ENCODE measurements at places on chromosomes 2 and 18.

DNA sequence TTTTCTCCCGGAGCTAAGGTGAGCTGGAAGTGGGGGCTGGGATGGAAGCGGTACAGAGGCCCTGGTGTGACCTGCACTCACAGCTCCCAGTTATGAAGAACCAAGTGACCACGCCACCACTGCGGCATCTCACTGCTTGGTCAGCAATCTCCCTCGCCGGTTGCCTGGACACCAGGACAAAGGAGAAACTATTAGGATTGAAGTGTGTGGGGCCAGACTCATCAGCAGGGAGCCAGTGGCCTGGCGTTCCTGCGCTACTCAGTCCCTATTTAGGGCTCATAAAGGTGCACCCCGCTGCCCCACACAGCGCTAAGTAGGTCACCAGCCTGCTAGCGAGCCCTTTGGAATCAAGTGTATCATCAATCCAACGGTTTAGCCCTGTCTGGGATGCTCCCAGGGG is 82.9 kb downstream of the ZCCHC2 start:
- no peak for DNase-seq

DNA sequence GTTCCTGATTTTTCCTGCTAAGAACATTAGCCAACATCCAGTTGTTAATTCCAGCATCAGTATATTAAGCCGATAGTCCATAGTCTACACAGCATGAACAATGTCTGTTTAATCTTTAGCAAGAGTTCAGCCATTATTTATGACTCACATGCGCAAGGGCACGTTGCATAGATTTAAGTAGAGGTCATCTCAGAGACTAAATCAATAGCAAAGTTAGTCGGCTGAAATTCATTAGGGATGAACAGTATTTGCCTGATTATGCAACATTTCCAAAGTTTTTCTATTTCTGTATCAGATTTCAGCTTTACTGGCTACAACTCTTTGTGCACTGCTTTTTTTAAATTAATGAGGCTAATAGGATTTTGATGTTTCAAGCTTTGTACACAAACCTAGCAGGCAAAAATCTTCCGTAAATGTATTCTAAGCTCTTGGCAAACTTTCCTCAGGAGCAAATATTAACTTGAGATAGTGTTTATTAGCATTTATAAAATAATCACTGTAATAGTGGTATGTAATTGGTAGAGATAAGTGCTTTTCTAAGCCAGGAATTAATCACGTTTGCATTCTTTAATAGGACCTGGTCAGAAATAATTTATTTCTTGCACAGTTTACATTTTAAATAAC is 578.7 kb upstream of the ID2 start:
- DNase-seq, result no peak

DNA sequence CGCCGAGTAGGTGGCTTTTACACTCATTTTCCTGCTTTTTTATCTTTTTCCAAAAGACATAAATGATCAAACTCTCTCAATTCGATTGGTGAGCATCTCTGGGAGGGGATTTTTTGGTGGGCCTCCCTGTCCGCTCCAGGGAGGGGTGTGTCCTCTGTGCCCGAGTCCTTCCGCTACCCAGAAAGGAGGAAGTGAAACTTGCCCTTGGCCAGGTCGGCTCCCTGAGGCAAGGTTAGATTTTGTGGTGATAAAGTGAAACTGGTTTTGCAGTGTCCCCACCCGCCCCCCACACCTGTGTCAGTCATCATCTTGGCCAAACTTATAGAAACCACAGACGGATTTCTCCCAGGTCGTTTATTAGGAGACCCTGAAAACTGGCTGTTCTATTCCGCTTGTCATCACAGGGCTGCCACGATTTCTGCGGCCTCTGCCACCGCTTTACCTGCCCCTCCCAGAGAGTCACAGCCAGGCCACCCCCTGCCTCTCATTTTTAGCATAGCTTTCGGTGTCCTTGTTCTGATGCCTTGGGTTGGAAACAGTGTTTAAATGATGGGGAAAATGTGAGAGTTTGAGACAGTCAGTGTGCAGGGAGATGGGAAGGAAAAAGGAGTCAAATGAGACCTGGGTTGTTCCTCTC is 93.6 kb downstream of the SH3BP4 start:
- no peak for DNase-seq

DNA sequence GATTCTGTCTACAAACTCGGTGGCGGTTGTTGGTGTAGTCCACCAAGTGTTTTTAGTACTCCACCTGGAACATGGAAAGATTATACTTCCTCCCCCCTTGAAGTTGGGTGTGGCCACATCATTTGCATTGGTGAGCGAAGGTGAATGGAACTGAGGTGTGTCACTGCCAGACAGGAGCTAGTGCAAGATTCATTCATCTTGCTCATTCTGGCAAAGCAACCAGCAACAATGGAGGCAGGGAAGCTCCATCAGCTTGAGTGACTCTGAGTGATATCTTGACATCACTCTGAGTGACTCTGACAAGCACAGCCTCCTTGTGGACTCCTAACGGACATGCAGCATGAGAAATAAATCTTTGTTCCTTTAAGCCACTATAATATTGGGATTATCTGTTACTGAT is 54.7 kb upstream of the SLC1A4 start:
- DNase-seq, result no peak

DNA sequence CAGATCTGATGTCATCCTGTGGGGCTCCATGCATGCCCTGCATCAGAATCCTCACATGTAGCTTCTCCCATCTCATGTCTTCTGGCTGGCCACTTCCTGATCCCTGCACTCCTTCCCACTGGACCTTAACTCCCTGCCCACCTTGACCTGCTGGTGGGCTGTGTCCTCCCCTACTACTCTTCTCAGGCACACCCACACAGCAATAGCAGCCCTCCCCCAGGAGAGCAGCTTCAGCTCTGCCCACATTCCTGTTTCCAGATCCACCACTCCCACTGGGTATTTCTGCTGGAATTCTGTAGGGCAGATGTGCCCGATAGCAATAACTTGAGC is 137.0 kb upstream of the HS6ST1 start:
- peak; percentile 4 for DNase-seq

GRCh38 chr2:82814146-82814545 is 1644.9 kb downstream of the SUCLG1 start:
- no peak for DNase-seq

GRCh38 chr2:65813631-65814173 is 381.3 kb upstream of the SPRED2 start:
- DNase-seq, result no peak

- no peak for DNase-seq
These were observed 91.4 kb downstream of the ARL4C start for GRCh38 chr2:234405462-234405861.

GRCh38 chr2:6973895-6974545 is 56.8 kb downstream of the RNF144A start:
- DNase-seq, result no peak

GRCh38 chr2:176682278-176682677 is 413.0 kb downstream of the MTX2 start:
- DNase-seq, result no peak

DNA sequence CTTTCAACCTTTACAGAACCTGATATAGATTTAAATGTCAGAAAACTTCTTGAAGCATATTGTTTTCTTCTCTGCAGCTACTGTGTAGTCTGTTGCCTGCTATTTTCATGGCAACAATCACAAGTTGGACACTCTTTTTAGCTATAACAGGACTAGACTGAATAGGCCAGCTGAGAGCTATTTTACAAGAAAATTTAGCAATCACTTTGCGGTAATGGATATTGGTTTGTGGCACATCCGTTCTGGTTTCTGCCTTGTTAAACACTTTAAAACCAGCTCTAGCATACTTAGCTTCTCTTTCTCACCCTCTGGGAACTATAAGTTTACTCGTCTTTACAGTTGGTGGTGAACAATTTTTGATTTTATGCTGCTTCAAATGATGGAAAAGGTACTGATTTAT is 125.7 kb downstream of the MAP2 start:
- DNase-seq, result no peak

DNA sequence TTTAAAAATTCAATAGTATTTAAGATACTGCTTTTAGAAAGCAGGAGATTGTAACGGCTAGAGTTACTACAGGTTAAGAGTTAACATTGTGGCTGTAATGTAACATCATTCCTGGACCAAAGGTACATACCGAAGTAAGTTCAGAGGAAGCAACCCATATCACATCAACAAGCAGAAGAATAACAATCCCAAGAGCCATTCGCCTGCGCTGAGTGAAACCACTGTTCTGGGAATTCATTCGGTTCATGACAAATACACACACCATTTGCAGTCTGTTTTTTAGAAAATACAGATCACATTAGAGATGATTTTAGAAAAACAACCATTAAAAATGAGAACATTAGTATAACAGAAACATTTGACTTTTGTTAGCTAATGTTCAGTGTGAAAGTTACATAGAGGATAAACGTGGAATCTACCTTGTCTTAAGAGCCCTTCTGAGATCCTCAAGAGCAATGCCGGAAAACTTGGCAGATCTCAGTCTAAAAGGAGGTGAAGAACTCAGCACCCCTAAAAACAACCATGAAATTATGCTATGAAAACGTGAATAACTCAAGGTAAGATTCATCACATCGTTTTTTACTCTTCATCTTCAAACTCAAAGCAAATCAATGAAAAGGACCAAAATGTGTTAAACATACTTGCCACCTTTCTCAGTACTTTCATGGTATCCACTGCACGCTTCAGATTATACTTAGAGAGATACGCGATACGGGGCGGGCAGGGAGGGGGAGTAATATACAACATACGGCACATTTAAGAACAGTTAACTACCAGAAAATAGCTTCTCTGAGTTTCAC is 1.2 kb downstream of the SLC35F5 start:
- no peak for DNase-seq

DNA sequence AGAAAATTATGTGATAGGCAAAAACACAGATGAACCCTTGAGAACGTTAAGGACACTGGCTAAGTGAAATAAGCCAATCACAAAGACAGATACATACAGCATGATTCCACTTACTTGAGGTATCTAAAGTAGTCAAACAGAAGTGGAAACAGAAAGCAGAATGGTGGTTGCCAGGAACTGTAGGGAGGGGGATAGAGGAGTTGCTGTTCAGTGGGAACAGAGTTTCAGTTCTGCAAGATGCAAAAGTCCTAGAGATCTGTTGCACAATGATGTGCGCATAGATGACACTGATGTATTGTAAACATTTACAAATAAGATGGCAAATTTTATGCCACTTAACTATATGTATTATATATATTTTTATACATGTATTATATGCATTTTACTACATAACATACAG is 59.7 kb downstream of the POLE4 start:
- DNase-seq, result no peak

DNA sequence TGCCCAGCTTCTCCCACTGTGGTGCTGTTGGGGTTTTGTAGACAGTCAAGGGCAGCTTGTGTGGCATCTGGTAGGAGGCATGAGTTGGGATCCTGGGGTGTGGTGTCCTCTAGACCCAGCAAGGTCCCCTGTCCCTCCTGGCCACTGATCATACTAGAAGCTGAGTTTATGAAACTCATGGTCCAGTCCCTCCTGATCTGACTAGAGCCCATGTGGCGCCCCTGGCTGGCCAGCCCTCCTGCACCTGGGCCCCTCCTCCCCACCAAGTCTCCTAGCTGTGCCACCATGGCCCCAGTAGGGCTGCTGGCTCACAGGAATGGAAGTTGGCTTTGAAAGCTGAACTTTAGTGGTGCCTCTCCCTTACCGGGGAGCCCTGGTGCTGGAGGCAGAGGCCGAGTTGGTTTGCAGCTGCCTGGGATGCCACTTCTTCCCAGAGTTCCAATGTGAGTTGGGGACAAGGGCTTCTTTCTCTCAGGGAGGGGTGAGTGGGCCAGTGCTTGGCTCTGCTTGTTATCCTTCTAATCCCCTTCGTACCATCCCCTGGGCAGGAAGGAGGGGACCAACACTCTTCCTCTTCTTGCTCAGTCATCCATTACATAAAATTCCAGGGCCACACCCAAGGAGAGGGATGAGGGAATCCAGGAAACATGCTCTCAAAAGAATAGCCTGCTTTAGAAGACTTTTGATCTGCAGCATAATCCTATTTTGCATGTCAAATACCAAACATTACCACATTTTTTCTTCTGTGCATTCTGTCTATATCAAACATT is 37.5 kb upstream of the HAAO start:
- DNase-seq, result peak; percentile 17

GRCh38 chr18:3460823-3461398 is 10.9 kb downstream of the TGIF1 start:
- DNase-seq, result no peak

DNA sequence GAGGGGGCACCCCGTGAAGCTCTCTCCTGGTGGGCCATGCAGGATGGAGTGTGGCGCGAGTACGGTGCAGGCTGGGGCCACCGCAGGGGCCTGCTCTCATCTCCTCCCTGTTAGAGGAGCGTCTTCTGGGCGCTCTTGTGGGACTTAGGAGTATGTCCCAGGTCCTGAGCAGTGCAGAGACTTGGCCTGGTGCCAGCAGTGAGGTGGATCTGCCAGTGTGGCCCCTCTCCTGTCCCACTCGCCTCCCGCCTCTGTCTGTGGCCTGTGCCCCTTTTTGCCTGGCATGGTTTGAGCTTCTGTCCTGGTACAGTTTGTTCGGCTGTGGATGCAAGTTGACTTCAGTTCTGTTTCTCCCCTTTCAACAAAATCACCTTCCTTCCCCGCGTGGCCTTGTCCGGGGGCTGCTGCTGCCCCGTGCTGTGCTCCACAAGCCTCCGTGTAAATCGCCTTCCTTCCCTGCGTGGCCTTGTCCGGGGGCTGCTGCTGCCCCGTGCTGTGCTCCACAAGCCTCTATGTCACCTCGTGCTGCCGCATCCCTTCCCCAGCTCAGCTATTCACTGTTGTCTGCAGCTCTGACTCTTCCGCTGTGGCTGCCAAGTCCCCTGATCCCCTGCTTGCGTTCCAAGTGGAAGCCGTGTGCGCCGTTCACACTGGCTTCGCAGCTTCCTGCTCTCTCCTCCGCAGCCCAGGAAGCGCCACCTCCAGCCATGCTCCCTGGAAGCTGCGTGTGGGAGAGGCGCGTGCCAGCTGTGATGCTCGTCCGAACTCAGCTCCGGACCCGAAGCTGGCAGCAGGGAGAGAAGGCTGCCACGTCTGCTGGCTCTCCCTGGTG is 13.7 kb downstream of the LDLRAD4 start:
- DNase-seq, result peak; percentile 85

DNA sequence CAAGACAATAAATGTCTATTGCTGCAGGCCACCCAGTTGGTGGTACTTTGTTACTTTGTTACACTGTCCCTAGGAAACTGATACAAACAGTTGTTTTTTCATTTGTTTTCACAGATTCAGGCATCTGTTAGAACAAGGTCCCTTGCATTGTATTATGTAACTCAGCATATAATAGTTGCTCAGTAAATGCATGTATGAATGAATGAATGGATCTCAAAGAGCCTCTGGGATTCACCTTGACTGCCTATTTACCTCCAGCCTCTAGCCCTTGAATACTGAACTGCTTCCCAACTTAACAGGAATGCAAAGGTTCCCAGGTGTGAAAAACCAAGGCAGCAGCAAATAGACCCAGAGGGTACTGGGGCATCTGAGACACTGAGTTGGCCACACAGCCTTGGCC is 27.4 kb upstream of the NEB start:
- DNase-seq, result no peak

DNA sequence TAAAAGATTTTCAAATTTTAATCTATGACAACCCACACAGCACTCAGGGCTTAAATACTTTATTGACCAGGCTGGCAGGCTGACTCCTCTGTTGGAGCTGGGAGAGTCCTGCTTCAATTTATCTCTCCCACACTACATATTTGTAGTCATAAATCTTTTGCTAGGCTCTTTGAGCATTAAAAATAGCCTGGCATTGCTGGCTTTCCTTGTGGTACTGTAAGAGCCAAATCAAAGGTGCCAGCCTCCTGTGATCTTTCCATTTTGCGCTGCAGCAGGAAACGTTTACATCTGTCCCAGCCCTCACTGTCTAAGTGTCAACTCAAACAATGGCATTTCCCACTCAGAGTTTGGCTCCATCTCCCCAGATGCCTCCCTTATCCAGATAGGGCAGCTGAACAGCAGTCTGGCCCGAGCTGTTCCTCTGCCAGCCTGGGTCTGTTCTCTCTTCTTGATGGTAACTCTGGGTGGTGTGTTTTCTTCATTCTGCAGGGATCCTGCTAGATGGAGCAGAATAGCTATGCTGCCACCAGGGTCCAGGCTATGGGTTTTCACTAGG is 62.1 kb downstream of the LRRTM1 start:
- DNase-seq, result no peak

All from femur (tissue), 1 donor.